Mesenchymal stem cell (in vitro differentiated cells and primary cell): ENCODE measurements at places on chromosomes 11 and 22.
A peak's percentile ranks its signal among the peaks of the same experiment; 100 is the strongest.

DNA sequence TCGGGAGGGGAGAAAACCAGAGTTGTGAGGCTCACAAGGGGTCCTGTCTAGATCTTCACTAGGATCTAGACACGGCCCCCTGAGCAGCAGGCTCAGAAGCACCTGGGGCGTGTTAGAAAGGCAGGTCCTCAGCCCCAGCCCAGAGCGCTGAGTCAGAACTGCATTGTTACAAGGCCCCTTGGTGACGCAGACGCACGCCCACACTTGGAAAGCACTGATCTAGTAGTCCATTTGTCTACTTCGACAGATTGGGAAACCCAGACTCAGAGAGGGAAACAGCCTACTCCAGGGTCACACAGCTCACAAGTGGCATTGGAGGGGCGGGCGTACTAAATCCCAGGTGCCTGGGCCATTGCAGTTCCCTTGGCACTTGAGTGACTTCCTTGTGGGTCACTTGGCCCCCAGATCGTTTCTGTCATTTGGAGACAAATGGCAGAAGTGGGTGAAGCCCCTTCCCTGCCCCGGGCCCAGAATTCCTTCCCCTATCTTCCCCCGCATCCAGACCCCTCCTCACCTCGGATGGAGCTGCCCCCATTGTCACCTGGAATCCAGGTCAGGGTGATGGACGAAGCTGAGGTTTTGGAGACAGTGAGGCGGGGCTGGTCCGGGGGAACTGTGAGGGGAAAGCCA lies 110.8 kb downstream of the CEP164 start:
- no peak for DNase-seq

DNA sequence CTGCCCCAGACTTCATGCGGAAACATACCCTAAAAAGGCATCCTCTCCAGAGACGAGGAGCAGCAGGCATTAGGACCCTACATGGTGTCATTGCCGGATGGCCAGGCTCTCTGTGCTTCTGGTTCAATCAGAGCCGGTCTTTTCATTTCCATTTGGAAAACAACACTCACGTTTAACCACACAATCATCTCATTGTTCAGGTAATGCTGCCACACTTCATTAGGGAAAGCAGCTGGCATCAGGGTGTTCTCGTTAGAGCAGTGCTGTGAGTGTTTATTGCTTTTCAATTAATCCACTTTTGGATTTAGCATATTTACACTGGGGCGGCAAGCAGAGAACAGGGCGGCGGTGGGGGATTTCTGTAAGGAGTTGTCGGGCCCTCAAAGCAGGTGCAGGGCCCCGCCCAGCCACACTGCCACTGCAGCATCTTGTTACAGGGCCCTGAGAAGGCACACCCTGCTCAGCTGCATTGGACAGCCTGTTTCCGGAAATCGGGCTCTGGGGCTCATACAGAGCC lies 338.6 kb downstream of the SHANK2 start:
- no peak for DNase-seq

DNA sequence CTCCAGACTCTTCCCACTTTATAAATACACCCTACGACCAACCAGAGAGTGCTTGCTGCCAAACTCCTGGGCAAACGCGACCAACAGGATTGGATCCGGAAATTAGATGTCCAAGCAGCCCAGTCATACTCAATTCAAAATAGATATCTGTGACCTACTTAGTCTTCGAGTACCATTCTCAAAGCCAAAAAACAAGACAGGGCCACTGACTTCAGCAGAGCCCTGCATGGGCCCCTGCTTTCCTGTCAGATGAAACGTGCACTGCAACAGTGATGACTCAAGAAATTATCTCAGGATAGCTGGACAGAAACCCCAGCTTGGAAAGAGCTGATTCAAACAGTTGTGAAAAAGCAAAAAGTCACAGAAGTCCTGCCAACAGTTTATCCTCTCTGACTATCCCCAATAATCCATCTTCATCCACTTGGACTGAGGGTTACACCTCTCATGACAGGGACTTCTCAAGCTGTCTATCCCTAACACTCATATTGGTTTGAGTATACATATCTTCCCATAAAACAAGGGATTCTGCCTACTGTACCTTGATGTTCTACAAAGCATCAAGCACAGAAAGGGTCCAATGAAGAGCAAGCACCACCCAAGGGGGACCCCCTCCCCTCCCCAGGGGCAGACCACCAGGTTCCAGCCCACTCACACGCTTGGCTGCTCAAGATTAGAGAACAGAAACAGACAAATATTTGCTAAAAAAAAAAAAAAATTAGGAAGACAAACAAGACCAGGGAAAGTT lies 17.4 kb downstream of the SMCO4 start:
- DNase-seq, result peak; percentile 51

- DNase-seq, result no peak
These were observed 18.9 kb downstream of the GDPD5 start for GRCh38 chr11:75506827-75507226.
